ENCODE measurements at places on chromosomes 6 and 20. TPM values are rescaled to one million over a fixed set of nuclear protein-coding genes. Genes with fewer than 3 reads are reported as not detected.

DNA sequence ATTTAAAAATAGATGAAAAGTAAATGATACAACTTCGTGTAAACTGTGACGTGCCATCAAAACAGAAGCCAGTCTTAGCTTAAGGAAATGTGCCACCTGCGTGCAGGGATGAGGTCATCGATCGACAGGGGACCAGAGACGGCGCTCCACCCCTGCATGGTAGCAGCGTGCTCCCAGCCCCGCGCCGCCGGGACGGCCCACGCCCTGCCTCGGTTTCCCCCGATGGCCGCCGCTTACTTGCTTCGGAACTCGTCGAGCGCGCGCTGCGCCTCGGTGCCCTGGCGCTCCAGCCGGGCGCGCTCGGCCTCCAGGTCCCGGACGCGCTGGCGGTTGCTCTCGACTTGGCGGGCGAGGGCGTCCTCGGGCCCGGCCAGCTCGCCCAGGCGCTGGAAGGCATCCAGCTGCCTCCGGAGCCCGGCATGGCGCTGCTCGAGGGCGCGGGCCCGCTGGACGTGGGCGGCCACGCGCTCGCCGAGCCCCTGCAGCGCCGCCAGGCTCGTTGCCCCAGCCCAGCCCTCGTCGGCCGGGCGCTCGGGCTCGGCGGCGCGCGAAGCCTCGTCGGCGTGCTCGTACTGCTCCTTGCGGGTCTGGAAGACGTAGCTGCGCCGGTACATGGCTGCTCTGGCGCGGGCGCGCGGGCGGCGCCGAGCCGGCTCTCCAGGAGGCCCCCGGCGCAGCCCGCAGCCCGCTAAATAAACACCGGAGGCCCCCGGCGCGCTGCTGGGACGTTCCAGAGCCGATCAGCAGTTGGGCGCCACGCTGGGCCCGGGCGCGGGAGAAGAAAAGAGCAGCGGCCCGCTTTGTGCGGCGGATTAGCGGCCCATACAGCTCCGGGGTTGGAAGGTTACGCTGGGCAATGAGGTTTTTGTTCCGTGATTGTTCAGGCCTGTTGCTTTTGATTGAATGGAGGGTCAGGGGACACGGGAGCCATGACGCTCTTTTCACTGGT is at the start of gene BFSP1:
Gene BFSP1 (minus strand): TSS at position 664 of the 949 bp plus-strand sequence. CDS start 50 bp downstream, at position 614.
- DNase-seq, result peak; percentile 78

- no peak for DNase-seq
These were observed 19.6 kb downstream of the SOBP start for GRCh38 chr6:107509506-107509905.

DNA sequence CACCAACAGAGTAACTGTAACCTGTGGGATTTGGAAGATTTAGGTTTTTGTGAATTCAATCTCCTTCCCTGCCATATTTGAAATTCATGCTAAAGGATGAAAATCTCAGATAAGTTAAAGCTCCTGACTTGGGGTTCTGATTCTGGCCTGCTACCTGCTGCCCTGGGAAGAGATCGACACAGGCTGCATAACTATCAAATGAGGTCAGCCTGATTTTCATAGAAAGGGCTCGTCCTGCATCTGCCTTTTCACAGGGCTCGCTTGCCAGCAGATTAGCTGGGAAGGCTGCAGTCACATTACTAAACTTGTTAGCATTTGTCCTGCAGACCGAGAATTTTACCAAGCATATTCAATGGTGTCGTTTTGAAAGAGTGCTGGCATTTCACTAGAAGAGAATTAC is 14.6 kb downstream of the GCLC start:
- DNase-seq, result peak; percentile 35

GRCh38 chr6:123967905-123968304 is 164.2 kb downstream of the NKAIN2 start:
- no peak for DNase-seq

DNA sequence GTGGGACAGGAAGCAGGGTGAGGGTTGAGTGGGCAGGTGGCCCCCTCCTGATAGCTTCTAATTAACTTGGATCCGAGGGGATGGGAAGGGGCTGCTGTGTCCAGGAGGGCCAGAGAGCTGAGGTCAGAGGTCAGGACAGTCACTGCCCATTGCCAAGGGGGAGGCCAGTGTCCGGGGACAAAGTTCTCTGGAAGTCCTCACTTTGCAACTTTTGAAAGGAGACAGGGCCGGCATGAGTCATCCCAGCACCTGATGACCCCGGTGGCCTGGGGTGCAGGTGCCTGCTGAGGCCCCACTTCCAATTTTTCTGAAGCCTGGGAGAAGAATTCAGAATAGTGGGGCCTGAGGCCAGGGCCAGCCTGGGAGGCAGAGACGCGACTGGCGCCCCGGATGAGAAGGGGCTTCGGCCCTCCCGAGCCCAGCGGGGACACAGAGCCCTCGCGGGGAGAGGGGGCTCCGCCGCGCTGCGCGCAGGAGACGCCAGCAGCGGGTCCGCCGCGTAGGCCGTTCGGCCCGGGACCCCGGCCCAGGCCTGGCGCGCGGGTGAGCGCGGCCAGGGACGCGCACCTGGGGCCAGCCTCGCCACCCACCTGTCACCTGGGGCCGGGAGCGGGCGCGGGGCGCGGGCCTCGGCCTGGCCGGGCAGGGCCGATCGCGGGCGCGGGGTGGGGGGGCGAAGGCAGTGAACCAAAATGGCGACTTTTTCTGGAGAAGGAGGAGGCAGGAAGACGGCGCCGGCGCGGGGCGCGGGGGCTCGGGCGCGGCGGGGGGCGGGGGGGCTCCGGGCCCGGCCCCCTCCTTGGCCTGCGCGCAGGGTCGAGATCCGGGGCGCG is 586 bp downstream of the ZNF512B start:
- DNase-seq, result peak; percentile 89

DNA sequence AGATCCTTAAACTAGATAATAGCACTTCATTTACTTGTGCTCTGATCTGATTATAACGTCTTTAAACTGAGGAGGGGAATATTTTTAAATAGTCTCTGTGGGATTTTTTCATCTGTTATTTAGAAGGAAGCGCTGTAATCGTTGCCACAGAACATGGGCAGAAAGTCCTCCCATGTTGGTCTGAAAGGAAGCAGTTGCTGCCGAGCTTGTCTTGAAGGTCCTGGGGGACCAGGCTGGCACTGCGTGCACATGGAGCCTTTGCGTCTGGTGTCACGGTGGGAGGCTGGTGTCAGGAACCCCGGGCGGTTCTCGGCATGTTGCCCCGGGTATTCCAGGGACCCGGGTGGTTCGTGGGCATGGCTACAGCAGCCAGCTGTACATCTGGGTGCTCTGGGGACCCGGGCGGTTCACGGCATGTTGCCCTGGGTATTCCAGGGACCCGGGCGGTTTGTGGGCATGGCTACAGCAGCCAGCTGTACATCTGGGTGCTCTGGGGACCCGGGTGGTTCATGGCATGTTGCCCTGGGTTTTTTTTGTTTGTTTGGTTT is 11.5 kb downstream of the TPD52L2 start:
- no peak for DNase-seq

DNA sequence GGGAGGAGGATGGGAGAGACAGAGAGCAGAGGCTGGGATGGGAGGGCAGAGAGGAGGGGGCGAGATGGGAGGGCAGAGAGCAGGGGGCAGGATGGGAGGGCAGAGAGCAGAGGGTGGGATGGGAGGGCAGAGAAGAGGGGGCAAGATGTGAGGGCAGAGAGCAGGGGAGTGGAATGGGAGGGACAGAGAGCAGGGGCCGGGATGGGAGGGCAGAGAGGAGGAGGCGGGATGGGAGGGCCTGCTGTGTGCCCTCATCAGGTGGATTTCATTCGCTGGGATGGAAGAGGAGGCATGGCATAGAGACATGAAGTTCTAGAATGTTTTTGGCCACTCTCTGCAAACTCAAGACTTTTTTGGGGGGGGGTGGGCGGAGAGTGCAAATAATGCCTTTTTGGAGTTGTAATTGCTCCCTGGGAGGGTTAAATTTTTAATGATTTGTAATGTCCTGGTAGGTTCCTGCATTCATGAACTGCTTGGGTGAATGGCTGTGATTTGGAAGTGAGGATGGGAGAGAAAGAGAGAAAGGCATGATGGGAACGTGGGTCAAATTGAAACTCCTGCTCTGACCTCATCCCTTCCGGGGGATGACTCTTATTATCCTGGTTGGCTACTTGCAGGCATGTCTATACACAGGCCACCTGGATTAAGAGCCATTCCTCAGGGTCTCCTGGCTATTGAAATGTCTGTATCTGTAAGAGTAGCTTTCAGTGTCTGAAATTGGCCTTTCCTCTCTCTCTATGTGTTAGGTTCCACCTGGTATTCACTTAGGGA is 162.4 kb upstream of the AGPAT4 start:
- no peak for DNase-seq

CDH26 gene
- 0.25 TPM for total RNA-seq

CCHCR1 gene
- total RNA-seq, result 9.1 TPM

Measured in right lobe of liver (tissue), 6 donors.